ENCODE measurements at places on chromosomes 5 and 9.

DNA sequence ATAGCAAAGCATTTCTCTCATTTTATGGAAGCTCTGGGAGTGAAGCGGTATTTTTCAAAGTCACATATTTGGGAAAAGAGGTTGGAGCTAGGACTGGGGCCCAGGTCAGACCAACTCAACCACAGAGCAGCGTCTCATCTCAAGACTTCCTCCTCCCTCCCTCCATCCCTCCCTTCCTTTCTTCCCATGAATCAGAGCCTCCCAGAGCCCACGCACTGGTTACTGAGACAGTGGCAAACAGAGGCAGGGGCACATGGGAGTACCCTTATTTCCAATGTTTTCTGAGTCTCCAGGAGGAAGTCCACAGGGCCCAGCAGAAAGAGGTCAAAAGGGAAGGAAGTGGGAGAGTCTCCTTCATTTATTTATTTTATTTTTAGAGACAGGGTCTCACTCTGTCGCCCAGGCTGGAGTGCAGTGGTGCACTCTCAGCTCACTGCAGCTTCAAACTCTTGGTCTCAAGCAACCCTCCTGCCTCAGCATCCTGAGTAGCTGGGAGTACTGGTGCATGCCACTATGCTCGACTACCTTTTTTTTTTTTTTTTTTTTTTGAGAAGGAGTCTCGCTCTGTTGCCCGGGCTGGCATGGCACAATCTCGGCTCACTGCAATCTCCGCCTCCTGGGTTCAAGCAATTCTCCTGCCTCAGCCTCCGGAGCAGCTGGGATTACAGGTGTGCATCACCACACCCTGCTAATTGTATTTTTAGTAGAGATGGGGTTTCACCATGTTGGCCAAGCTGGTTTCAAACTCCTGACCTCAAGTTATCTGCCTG, 52.5 kb upstream of the CDKN2AIPNL start:
- no peak for DNase-seq

DNA sequence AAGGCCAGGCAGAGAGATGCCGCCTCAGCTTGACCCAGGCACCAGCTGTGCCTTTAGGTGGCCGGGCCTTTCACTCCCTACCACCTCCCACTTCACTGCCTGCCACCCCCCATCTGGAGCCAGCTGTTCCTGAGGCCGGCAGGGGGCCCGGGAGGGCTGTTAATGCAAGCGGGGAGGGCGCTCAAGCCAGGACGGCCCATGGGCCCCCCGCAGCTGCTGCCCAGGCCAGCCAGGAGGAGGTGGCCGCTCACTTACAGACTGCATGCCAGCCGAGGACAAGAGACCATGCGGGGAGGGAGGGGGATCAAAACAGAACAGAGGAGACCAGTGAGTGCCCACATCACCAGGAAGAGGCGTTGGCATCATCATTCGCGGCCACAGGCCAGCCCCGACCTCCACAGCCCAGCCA, 4.5 kb downstream of the ABCA2 start:
- DNase-seq, result peak; percentile 58

- no peak for DNase-seq
These were observed 61.7 kb downstream of the HMCN2 start for GRCh38 chr9:130327070-130327780.

- no peak for DNase-seq
These were observed 137.6 kb upstream of the MAP3K1 start for GRCh38 chr5:56677690-56678305.

GRCh38 chr5:68167195-68167651, 48.3 kb upstream of the PIK3R1 start:
- DNase-seq, result no peak

DNA sequence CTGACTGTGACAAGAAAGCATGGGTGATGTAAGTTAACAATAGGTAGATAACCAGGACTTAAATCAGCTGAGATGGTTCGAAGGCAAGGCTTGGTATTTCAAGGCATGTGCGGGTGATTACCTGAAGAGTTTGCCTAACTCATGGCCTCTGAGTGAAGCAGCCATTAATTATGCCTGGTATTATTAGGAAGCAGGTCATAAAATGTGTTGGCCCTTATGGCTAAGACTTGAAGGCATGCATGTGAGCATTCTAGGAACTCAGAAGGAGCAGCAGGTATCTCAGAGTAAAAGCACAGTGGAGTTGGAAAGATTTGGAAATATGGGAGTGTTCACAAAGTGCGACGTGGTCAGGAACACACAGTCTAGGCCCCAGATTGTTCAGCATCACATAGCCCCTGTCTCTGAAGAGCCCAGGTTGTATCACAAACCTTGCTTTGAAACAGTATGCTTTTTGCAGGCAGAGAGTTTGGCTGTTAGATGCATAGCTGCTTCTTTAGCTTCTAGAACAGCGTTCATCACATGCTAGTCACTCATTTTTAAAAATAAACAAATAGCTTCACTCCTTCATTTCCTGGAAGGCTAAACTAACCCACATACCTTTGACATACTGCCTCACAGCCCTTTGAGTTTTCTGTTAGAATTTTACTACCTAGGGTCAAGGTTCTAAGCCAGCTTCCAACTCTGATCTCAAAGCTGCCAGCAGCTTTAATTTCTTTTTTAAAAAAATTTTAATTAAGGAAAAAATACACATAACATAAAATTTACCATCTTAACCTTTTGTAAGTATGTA, 2.1 kb downstream of the HEXB start:
- DNase-seq, result no peak

GRCh38 chr9:131028221-131028884, 19.4 kb downstream of the LAMC3 start:
- no peak for DNase-seq

- no peak for DNase-seq
These were observed 8.6 kb downstream of the HAVCR2 start for GRCh38 chr5:157100140-157100679.

GRCh38 chr9:85334228-85334627, 407.5 kb downstream of the AGTPBP1 start:
- no peak for DNase-seq

GRCh38 chr5:170301981-170302652, 4.5 kb upstream of the LCP2 start:
- no peak for DNase-seq

Data from amygdala (tissue), 56 donors.